ENCODE measurements at places on chromosomes 5 and 9.
A peak's percentile ranks its signal among the peaks of the same experiment; 100 is the strongest.

- no peak for DNase-seq
Observed at GRCh38 chr9:68741234-68741633, 36.2 kb downstream of the PIP5K1B start.

DNA sequence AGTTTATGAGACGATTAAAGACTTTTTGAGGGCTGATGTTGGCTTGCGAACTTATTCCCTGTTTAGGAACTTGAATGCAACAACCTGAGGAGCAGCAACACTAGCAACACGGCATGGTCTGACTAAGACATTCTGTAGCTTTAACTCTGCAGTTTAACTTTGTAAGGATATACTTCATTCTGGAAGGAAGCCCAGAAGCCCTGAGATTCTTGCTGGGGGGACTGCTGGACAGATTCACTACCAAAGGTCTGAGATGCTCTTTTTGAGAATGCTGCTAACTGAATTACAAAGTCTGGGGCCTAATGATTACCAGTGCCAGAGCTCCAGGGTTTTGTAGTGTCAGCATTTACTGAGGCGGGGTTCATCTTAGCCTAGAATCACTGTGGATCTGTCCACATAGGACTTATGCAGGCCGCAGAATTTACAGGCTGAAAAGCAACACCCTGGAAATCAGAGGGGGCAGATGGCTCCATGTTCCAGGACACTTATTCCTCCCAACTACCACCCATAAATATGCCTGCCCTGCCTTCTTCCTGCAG lies 537.1 kb upstream of the CDH18 start:
- no peak for DNase-seq

DNA sequence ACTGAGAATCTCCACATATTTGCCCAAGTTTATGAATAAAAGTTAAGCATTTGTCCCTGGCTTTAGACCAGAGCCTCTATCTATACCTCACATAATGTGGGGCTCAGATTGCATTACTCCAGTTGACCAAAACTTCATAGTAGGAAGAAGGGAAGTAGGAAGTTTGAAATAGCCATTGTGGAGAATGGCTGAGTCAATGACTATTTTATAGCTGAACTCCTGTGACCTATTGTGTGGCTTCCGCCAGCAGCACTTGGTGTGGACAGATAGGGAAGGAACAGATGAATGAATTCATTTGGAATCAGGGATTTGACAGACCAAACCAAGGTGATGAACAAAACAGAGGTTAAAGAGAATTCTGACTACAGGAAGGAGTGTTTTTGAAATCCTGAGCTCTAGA lies 92.9 kb upstream of the LPAR1 start:
- no peak for DNase-seq

- DNase-seq: no peak
Observed at GRCh38 chr9:128845186-128845931, 15.8 kb upstream of the SPOUT1 start.

DNA sequence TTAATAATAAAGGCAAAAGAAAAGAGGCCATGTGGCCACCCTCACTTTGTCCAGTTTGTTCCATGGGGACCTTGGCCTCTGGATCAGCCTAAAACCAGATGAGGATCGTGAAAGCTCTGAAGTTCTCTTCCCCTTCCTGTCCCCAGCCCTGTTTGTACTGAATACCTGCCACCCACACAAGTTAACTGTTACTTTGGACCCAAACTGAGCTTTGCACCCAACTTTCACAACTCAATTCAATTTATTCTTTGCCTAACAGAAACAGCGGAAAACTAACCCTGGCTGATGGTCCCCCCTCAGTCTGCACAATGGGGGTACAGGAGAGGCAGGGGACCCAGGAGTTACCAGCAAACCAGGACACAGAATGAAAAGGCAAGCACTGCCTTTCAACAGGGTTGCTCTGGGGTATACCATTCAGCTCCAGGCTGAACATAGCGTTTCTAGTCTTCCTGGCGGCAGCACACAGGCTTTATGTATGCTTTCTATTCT lies 28.2 kb downstream of the ABCA1 start:
- DNase-seq: no peak

DNA sequence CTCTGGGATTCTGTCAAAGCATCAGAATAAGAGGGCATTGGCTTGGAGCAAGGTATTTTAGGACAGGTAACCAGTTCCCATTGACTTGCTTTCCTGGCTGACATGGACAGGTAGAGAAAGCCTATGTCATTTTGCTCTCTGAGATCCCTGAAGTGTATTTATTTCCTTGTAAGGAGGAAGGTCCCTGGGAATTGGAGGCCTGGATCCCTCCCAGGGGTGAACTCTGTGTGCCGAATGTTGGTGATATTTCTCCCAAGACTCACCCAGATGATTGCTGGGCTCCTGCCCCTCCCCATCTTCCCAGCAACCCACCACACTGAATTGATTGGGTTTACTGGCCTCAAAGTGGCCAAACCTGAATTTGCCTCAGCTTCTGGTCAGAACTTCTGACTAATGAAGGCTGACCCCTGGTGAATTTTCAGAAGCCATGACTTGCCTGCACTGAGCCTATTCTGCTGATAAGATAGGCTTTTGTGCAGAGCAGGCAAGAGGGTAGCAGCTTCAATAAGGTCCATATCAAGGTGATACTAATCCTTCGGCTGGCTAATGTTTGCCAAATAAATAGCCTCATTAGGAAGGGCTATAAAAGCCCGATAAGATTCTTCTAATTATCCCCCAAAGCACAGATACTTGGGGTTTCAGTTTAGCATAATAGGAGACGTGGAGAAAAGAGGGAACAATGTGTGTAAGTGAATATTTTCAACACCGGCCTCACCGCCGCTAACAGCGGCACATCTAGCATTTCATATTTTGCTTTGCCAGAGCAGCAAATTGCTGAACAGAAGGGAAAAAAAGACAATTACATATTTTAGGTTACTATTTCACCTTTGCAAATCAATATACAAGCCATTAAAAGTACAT lies 152.9 kb upstream of the PITX1 start:
- DNase-seq: no peak

GRCh38 chr9:81032030-81032572 lies 657.2 kb downstream of the TLE1 start:
- peak; percentile 91 for DNase-seq

- DNase-seq: peak; percentile 86
Observed at GRCh38 chr5:40240111-40240510, 439.6 kb upstream of the PTGER4 start.

DNA sequence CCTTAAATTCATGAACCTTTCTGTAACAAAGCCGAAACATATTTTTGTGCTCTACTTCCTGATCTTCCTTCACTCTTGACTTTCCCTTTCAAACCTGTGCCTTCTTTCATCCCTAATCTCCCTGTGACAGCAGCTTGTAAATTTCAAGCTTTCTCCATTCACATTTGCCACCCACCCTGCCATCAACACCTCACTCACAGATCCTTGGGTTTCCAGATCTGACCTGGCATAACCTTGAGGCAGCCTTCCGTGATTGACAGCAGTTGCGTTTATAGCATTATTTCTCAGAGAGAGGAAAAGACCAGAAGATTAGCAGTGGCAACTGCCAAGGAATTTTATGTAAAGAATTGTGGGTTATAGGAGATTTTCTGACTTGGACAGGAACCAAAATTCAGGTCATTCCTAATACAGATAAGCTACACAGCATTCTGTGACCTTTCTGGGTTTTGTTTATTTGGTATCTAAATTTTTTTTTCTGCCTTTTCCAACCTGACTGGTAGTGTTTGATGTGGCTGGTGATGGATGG lies 260.0 kb downstream of the NR2F1-AS1 start:
- peak; percentile 42 for DNase-seq

DNA sequence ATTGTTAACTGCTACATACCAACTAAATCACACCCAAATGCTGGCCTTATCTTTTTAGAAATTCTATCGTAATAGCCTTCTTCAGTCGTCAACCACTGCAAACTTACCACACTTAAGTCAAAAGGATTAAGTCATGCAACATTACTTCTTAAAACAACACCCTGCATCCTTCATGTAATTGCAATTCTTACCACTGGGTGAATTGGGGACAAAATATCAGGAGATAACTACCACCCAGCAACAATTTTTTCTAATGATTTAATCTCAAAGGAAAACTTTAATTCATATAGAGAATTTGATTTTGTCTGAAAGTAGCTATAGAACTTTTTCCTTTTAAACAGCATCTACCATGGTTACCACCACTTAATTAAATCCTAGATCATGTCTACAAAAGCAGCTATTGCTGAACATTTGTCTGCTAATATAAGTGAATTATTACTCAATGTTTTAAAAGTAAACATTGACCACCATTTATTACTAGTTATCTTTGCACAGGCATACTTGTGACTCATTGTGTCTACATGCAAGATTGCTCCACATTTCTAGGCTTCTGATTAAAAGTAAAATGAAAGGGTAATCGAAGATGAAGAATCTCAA lies 10.5 kb downstream of the MLLT3 start:
- peak; percentile 74 for DNase-seq

GRCh38 chr5:75611311-75612225 lies at the start of gene ANKDD1B:
TSS of gene ANKDD1B (plus strand) at chr5:75611453. CDS start at chr5:75611635, 182 bp downstream.
- peak; percentile 57 for DNase-seq

GRCh38 chr9:119736491-119737454 lies 367.5 kb upstream of the BRINP1 start:
- no peak for DNase-seq

DNA sequence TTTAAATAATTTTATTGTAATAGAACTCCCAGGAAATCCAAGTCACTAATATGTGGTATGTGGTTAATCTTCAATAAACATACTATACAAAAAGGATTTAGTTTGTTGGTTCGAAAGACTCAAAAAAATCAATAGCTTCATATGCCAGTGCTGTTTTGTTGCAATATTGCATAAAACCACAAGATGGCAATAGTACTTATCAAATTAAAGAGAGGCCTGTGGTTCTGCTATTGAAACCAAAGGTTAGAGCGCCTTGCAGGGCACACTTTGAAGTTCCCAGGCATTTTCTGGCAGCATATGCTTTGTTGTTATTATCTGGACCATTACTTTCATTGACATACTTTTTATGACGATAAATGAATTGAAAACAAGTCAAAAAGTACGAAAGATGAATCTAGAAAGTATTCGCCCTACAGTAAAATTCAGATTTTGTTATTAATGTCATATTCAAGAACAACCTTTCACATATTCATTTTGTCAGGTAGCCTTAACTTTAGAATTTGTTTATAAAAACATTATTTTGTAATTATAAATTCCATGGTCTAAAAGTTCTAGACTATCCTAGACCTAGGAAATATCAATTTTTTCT lies 316.3 kb downstream of the MCTP1 start:
- DNase-seq: peak; percentile 78

DNA sequence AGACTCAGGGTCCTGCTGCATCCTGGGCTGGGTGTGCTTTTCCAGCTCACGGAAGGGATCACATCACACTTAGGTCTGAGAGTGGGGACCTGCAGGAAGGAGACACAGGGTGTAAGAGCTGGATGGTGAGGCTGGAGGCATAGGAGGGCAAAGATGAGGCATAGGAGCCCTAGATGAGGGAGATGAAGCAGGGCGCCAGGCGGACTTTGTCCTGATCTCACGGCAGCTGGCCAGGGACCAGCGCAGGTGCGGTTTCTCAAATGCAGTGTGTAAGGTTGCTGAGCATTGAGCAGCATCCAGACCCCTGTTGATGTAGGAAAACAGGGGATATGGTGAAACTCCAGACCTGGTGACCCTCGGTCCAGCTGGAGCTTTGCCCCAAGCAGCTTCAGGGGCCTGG lies 156.5 kb downstream of the PSAT1 start:
- DNase-seq: no peak

- DNase-seq: no peak
Observed at GRCh38 chr9:120350596-120350995, 229.4 kb downstream of the CDK5RAP2 start.

GRCh38 chr5:80181618-80182211 lies 74.1 kb downstream of the SERINC5 start:
- DNase-seq: no peak

DNA sequence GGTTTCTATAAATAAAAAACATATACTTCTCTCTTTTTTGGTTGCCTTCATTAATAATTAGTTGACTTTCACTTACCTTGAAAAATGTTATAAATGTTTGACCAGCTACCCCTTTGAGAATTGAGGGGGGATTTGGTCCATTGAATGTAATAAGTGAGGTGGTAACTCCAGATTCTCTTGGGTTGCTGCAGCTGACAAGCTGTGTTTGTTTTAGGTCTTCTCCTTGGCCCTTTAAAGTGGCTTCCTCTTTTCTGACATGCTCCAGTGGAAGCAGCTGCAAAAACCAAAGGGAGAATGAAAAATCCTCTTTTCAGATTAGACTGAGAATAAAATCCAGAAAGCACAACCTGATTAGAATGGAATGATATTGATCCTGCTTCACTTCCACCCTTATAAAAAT lies 410.5 kb downstream of the TMEM38B start:
- DNase-seq: no peak

DNA sequence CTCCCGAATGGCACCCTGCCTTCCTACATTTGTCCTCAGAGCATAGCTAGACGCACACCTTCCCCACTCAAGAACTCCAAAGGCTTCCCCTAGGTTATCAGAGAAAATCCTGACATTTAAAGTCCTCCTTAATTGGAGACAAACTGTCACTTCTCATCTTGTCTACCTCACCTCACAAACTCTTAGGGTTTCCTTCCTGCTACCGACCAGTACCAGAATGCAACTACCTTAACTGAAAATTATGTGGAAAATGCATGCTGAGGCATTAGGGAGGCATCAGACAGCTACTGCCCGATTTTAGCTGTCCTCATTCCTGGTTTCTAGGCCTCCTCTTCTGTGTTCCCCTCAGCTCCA lies 17.9 kb upstream of the TNIP1 start:
- no peak for DNase-seq

- no peak for DNase-seq
Observed at GRCh38 chr9:124863371-124863871, 1.5 kb downstream of the ARPC5L start.

DNA sequence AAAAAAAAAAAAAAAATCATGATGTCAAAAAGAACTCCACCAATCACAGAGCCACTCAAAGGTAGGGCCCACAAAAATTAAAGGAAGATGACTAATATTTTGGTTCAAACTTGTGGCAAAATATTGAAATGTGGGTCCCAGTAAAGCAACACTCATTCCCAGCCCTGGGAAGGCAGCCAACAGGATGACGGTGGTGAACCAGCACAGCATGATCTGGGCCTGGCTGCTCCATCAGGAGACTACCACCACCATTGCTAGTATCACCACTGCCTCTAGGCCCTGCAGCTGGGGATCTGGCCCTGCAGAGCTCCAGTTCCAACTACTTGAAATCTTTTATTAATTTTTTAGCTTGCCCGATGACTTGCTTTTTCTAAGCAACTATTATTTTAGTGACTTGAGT lies 206.8 kb upstream of the ITGA1 start:
- DNase-seq: peak; percentile 5

- DNase-seq: no peak
Observed at GRCh38 chr5:36998578-36998977, 122.0 kb downstream of the NIPBL start.

- DNase-seq: peak; percentile 54
Observed at GRCh38 chr5:115343855-115344254, 47.4 kb upstream of the CCDC112 start.

- peak; percentile 44 for DNase-seq
Observed at GRCh38 chr9:98007251-98007928, 24.2 kb downstream of the ANP32B start.

GRCh38 chr5:53423724-53424123 lies 56.7 kb upstream of the FST start:
- DNase-seq: no peak

GRCh38 chr5:137630972-137631370 lies 104.9 kb downstream of the KLHL3 start:
- no peak for DNase-seq

Measured in cardiac fibroblast (primary cell).